ENCODE measurements at places on chromosomes 16 and 17. TPM values are rescaled to one million over a fixed set of nuclear protein-coding genes. Genes with fewer than 3 reads are reported as not detected.
A peak's percentile ranks its signal among the peaks of the same experiment; 100 is the strongest.

- no peak for DNase-seq
Observed at GRCh38 chr16:86079255-86079885, 180.4 kb downstream of the IRF8 start.

GRCh38 chr16:72838951-72839350 lies 209.0 kb downstream of the ZFHX3 start:
- no peak for DNase-seq

DNA sequence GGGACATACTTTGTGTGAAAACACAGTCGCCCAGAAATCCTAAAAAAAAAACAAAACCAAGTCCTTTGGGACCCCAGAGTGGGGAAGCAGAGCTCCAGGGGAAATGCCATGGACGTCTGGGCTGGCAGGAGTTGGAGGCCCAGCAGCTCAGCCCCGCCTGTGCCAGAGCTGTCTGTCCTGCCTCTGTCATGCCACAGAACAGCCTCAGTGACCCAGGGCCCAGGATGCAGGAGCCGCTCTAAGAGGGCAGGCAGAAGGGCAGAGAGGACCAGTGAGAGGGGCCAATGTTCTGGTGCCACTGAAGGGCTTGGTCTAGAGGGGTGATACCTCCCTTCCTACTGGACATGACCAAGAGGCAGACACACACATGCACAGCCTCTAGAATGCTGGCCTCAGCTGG lies 166.2 kb downstream of the C16orf78 start:
- DNase-seq, result no peak

CDH16 gene
- total RNA-seq, result 166 TPM

CDH5 gene
- total RNA-seq, result 56.0 TPM

DNA sequence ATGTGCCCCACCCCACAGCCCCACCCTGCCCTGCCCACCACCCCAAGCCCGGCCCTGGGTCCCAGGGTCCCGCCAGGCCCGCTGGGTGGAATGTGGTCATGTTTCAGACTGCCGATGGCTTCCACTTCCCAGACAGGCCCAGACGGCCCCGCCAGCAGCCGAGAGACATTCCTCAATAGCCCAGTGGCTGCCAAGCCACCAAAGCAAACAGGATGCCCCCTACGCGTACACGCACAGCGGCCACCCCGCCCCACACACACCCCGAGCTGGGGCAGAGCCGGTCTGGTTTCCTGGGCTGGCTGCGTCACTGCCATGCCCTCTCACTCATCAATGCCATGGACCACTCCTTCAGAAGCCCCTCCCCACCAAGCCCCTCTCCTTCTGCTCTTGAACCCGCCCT lies 1.2 kb upstream of the KRT17 start:
- DNase-seq, result no peak

DYNLL2 gene
- 41.8 TPM for total RNA-seq

DNA sequence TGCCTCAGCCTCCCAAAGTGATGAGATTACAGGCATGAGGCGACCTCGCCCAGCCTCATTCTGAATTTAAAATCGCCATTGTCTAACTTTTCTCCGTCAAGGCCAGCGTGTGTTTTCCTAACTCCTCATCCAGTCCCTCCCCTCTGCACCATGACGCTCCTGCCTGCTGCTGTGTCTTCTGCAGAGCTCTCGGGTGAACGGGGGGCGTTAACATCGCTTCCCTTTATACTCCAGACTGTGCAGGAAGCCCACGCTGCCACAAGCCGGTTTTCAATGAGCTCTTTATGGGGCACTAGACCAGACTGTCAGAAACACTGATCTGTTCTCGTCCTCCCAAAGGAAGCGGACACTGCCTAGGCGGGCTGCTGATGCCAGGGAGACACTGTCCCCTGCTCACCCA lies 13.2 kb downstream of the AANAT start:
- no peak for DNase-seq

DNA sequence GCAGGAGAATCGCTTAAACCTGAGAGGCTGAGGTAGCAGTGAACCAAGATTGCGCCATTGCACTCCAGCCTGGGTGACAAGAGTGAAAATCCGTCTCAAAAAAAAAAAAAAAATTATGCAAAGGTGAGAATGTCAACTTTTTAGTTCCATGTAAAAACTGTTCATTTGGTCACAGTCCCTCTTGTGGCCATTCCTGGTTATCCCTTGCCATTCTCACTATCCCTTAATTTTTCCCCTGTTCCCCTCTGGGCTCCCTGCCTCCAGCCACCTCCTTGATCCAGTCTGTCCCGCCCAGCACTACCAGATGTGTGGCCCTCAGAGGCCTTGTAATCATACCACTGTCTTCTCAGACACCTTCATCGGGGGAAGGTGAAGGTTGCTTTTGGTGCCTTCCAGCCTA lies 23.4 kb downstream of the DCAF7 start:
- DNase-seq, result no peak

- DNase-seq, result no peak
Observed at GRCh38 chr16:27999687-28000086, 63.8 kb downstream of the GSG1L start.

- no peak for DNase-seq
Observed at GRCh38 chr16:1045993-1046911, 26.3 kb upstream of the SSTR5 start.

- DNase-seq, result peak; percentile 84
Observed at GRCh38 chr16:54193665-54194333, 92.8 kb downstream of the IRX3 start.

- no peak for DNase-seq
Observed at GRCh38 chr16:48959747-48960146, 321.9 kb downstream of the CBLN1 start.

DNA sequence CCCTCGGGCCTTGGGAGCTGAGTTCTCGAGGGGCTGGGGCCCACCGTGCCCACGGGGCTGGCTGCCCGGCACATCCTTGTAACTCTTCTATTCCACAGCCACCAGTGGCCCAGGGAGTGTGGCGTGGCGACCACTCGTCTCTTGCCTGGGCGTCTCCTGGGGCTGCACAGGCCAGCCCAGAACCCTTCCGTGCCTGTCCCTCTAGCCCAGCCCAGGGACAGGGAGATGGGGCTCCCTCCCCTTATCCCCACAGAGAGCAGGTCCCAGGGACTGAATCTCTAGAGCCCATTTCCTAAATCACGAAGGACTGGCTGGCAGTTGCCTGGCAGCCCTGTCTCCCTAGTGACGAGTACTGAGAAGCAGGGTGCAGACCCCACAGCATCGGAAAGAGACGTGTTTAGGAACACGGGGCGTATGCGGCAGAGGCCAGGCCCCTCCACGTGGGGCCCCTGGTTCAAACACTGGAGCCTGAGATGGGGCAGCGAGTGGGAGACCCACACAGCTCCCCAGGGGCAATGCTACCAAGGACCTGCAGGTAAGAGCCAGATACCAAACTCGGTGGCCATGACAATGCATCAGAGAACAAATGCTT lies 51.0 kb downstream of the TIMM22 start:
- no peak for DNase-seq

GRCh38 chr17:9206410-9206703 lies 185.0 kb downstream of the NTN1 start:
- no peak for DNase-seq

HYDIN gene
- 10.1 TPM for total RNA-seq

OR2C1 gene
- 1.1 TPM for total RNA-seq

GRCh38 chr16:49441366-49441780 lies 67.8 kb downstream of the C16orf78 start:
- peak; percentile 37 for DNase-seq

FOXL1 gene
- total RNA-seq, result 0.75 TPM

CD300A gene
- 0.78 TPM for total RNA-seq

FLII gene
- total RNA-seq, result 231 TPM

DNA sequence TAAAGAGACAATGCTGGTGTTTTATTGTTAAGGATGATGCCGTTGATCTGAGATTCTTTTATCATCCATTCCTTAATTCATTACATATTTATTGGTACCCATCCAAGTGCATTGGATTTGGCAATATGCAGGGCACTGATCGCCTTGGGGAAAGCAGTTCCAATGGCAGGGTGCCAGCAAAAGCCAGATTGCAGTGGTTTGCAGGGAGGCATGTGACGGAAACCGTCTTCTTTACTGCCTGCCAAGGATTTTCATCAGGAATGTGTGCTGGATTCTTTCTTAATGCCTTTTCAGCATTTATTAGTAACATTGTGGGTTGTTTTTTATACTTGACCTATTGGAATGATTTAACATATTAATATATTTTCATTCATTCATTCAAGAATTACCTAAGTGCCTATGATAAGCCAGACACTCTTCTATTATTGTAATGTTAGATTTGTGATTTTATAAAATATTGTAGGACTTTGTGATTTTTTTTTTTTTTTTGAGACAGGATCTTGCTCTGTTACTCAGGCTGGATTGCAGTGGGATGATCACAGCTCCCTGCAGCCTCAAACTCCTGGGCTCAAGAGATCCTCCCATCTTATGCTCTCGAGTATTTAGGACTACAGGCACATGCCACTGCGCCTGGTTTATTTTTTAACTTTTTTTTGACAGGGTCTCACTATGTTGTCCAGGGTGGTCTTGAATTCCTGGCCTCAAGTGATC lies 93.4 kb upstream of the TNRC6A start:
- peak; percentile 70 for DNase-seq

- no peak for DNase-seq
Observed at GRCh38 chr16:2810651-2811050, 6.4 kb upstream of the PRSS21 start.

PLA2G10 gene
- total RNA-seq, result not detected

DNA sequence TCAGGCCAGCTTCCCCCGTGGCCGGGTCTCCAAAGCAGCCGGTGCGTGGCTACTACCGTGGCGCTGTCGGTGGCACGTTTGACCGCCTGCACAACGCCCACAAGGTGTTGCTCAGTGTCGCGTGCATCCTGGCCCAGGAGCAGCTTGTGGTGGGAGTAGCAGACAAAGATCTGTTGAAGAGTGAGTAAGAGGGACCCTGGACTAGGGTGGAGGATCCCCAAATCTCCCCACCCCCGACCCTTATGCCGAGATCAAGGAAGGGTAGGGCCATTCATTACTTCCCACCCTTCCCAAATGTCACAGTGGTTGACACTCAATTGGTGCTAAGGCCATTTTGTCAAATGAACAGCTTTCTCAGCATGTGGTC lies 1.2 kb downstream of the COASY start:
- no peak for DNase-seq

OR4D1 gene
- total RNA-seq, result not detected

AANAT gene
- not detected for total RNA-seq

- DNase-seq, result no peak
Observed at GRCh38 chr17:2321399-2321798, 14.9 kb downstream of the TSR1 start.

- DNase-seq, result peak; percentile 43
Observed at GRCh38 chr16:50547340-50548124, 664 bp upstream of the NKD1 start.

- DNase-seq, result no peak
Observed at GRCh38 chr16:81237282-81237681, 1.2 kb upstream of the BCO1 start.

KDM6B gene
- total RNA-seq, result 4.8 TPM

DNA sequence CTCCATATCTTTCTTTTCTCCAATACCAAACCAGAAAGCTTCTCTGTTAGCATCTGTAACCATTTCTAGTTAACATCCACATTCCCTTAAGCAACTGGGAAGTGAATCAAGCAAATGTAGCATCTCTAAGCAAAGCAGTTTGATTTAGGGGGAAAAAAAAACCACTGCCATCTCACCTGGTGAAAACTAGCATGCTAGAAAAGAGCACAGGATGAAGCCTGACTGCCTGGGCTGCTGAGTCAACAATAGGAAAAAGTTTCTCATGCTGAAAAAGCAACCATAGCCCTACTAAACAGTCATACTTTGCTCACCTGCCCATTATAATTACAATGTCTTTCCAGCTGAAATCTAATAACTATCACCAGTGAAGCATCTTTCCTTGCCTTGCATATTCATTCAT lies 139.3 kb downstream of the ANKFN1 start:
- DNase-seq, result no peak

MIF4GD gene
- 31.1 TPM for total RNA-seq

GRCh38 chr16:58421529-58421928 lies 29.3 kb downstream of the GINS3 start:
- DNase-seq, result peak; percentile 37

ABI3 gene
- total RNA-seq, result 4.6 TPM

GRCh38 chr16:75556431-75556950 lies 439 bp upstream of the TMEM231 start:
- DNase-seq, result no peak

GRCh38 chr16:81357711-81358260 lies 43.0 kb downstream of the GAN start:
- no peak for DNase-seq

PRAC1 gene
- not detected for total RNA-seq

PDE6G gene
- not detected for total RNA-seq

GRCh38 chr17:78658281-78658785 lies 81.1 kb upstream of the DNAH17 start:
- peak; percentile 87 for DNase-seq

GRCh38 chr17:35988164-35988563 lies 1.6 kb upstream of the CCL14 start:
- no peak for DNase-seq

NCOR1 gene
- total RNA-seq, result 206 TPM

GRCh38 chr16:11528053-11528452 lies 58.7 kb downstream of the LITAF start:
- no peak for DNase-seq

ESRP2 gene
- 42.9 TPM for total RNA-seq

RASL10B gene
- total RNA-seq, result 14.5 TPM

GRCh38 chr17:18139092-18139491 lies 30.5 kb downstream of the MYO15A start:
- DNase-seq, result no peak

DNA sequence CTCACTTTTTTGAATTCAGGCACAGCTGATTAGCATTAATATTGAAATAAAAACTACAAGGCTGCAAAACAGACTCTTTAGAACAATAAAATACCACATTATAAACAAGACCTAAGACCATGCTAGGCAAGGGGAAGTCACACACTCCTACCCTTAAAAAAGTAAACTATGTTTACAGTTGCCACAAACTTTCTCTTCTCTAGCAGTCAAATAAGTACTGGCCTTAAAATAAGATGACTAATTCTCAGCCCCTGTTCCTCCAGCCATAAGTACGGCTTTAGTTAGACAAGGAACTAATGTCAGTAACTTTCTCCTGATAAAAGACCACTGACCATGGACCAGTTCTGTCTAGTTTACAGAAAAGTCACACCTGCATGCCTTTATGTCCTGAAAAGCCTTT lies 19.5 kb upstream of the CPHXL start:
- DNase-seq, result no peak

All from thyroid gland (tissue), 4 donors.